Stimulated activated CD8-positive, alpha-beta memory T cell treated with anti-CD3 and anti-CD28 coated beads, Interleukin-2, amount 100 ng/mL, for 1 hour (primary cell): ENCODE measurements at places on chromosomes 5 and 9.

- no peak for DNase-seq
Observed at GRCh38 chr5:61809651-61810050, 477.6 kb downstream of the ZSWIM6 start.

- DNase-seq, result no peak
Observed at GRCh38 chr9:1202512-1203280, 152.5 kb downstream of the DMRT2 start.

- no peak for DNase-seq
Observed at GRCh38 chr5:133081036-133081435, 29.2 kb downstream of the HSPA4 start.

GRCh38 chr5:54344653-54345052 is 34.3 kb upstream of the ARL15 start:
- DNase-seq, result no peak

- DNase-seq, result no peak
Observed at GRCh38 chr9:114081441-114082016, 3.4 kb upstream of the AMBP start.

GRCh38 chr5:3489239-3489843 is 106.3 kb upstream of the IRX1 start:
- DNase-seq, result no peak

- DNase-seq, result no peak
Observed at GRCh38 chr5:53568401-53568800, 8.0 kb downstream of the NDUFS4 start.

- no peak for DNase-seq
Observed at GRCh38 chr9:120904978-120905301, 21.7 kb downstream of the TRAF1 start.

GRCh38 chr9:127971357-127972235 is 9.2 kb downstream of the EEIG1 start:
- DNase-seq, result no peak

- DNase-seq, result no peak
Observed at GRCh38 chr5:176660530-176660859, 13.2 kb downstream of the TSPAN17 start.

- no peak for DNase-seq
Observed at GRCh38 chr5:4197151-4197550, 601.5 kb downstream of the IRX1 start.

DNA sequence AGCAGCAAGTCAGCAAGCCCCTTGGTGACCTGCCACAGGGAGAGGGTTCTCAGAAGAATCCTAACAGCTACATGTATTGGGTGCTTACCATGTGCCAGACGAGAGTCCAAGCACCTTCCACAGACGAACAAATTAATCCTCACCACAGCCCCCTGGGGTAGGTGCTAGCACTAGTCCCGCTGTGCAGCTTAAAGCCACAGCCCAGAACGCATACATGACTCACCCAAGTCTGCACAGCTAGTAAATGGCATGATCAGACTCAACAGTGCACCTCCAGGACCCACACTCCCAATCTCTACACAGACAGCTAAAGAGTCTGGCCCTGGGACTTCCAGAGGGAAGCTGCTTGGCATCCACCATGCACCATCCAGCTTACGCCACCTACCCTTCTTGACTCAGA is 111.5 kb downstream of the PAX5 start:
- DNase-seq, result no peak

GRCh38 chr9:114553202-114553601 is 34.4 kb upstream of the ATP6V1G1 start:
- no peak for DNase-seq

GRCh38 chr9:14790628-14791027 is 68.1 kb upstream of the CER1 start:
- DNase-seq, result no peak

GRCh38 chr9:33881635-33882034 is 64.7 kb downstream of the UBE2R2 start:
- no peak for DNase-seq

DNA sequence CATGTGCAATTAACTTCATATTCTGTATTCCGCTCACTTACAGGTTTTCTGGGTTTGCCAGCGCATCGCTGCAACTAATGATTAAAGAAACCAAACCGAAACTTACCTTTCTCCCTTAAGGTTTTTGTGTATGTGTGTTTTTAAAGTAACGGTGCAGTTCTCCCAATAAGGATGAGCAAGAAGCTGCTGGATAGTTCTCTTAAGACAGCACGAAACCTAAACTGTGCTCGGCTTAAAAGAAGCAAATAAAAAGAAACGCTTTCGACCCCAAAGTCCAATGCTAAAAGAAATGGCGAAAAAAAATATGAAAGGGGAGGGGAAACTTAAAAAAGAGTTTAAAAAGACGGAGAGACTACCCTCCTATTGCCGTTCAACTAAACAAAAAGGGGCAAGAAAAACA is 340 bp downstream of the ELAVL2 start:
- no peak for DNase-seq

DNA sequence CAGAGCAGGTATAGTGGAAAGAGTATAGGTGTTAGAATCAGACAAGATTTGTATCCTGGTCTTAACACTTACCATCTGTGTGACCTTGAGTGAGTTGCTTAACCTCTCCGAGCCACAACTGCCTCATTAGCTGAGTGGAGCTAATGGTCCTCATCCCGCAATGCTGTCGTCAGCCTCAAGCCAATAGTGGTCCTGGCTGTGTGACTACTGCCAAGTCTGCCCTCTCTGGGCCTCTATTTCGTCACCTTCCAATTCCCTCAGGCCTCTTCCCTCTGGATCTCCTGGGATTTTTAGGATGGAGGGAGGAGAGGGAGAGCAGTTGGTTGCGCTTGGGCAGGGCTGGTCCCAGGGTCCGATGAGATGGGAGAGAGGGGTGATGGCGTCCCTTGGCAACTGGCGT is 41.6 kb downstream of the STOM start:
- no peak for DNase-seq

GRCh38 chr5:172686539-172687390 is 45.7 kb downstream of the NEURL1B start:
- DNase-seq, result no peak

DNA sequence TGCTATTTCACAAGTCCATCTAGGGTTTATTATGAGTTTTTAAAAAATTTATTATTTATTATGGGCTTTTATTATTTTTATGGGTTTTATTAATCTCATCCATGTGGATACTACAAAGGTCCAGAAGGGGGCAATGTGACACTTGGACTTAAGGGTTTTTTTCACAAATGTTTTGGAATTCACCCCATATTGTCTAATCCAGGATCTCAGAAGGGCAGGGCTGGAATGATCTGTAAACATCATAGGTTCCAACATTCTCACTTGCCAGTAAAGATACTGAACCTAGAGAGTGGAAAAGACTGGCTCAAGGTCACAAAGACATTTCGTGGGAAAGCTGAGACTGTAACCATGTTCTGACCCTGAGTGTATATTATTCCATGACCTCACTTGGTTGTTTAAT is 35.6 kb downstream of the NIM1K start:
- DNase-seq, result no peak
